ENCODE measurements at places on chromosomes 5 and 9. TPM values are rescaled to one million over a fixed set of nuclear protein-coding genes. Genes with fewer than 3 reads are reported as not detected.

Gene PALM2AKAP2
- 1.5 TPM for total RNA-seq

Gene ADAMTS6
- 1.4 TPM for total RNA-seq

Gene RNF180
- total RNA-seq = not detected

Gene PTTG1
- 172 TPM for total RNA-seq

DNA sequence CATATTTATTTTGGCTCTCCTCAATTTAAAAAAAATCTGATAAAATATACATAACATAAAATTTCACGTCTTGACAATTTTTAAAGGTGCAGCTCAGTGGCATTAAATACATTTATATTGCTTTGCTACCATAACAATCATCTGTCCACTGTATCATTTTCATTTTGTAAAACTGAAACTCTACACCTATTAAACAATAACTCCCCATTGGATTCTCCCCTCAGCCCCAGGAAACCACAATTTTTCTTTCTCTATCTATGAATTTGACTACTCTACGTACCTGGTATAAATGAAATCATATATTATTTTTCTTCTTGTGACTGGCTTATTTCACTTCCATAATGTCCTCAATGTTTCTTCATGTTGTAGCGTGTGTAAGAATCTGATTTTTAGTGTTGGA, 563.5 kb downstream of the PRR16 start:
- no peak for ATAC-seq

GRCh38 chr5:142192286-142193113, 83.9 kb downstream of the NDFIP1 start:
- no peak for ATAC-seq

DNA sequence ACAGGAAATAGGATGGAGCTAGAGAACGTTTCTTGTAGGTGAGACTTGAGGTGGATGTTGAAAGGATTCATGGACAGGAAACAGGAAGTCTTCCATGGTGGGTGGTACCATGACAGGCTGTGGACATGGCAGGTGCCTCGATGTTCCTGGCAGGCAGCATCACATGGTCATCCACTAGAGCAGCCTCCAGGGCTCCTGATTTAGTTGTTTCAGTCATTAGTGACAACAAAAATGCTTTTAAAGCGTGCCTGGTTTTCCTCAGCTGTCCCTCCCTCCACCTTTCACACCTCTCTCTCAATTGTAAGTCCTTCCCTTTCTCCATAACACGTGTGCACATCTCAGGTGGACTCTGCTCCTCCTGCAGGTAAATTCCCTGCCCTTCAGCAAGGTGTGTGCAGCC, 25.2 kb upstream of the ASPN start:
- ATAC-seq = no peak

DNA sequence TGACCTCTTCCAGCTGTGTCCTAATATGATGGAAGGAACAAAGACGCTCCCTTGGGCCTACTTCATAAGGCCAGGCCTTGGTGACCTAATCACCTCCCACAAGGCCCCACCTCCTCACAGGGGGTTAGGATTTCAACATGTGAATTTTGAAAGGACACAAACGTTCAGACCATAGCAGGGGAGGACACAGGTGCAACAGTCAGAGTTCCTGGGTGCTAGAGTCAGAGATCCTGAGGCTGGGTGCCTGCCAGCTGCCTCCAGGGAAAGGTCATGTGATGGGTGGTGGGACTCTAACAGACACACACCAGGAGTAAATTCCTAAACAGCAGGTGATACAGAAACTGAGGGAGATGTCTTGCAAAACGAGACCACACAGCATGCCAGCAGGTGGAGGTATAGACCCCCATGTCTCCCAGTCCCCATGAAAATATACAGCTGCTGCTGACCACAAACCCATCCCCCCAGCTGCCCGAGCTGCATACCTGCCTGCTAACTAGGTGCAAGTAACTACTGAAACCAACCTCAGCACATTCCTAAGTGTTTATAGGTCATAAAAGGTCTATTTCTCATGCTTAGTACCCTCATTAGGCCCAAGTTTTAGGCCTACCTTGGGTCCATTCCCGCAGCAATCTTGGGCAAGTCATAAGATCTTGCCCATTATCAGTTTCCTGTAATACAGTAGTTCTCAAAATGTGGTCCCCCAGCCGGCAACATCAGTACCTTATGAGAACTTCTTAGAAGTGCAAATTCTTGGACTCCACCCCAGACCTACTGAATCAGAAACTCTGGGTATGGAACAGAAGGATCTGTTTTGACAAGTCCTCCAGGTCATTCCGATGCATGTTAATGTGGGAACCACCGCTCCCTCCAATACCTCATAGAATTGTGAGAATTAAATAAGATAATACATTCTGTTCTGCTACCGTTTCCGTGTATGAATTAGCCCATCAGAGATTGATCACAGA, 245.3 kb downstream of the ENC1 start:
- ATAC-seq = no peak

GRCh38 chr5:150576449-150576949, 64.0 kb upstream of the SYNPO start:
- no peak for ATAC-seq

DNA sequence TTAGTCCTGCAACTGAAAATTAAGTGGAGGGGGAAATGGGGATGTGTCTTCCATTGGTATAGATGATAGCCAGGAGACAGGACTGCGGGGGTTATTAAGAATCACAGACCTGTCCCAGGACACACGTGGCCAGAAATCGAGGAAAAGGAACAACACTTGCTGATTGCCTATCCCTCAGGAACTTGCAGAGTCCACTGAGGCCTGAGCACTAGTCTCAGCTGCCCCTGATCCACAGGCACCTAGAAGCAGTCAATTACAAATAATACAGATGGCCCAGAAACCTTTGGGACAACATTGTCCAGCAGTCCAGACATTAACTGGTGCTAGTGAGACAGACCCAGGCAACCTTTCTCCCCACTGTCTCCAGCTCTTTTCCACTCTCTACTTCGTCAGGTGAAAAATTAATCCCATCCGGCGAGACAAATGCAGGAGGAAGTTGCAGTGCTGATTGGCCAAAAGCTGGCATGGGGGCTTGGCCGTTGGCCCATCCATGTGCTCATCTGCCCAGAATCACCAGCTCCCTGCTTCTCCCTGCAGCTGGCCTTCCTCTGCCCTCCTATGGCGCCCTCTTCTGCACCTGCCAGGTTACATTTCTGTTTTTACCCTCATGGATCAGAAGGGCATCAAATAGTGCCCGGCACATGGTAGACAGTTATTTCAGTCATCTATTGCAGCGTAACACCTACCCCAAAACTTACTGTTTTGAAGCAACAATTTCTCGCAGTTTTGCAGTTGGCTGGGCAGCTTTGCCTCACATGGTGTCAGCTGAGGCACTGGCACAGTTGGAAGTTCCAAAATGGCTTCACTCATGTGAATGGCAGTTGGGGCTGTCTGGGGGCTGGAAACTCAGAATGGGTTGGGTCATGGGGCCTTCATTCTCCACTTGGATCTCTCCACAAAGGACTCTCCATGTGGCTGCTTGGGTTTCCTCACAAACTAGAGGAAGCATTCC, 3.6 kb upstream of the B4GALT1 start:
- ATAC-seq = no peak

DNA sequence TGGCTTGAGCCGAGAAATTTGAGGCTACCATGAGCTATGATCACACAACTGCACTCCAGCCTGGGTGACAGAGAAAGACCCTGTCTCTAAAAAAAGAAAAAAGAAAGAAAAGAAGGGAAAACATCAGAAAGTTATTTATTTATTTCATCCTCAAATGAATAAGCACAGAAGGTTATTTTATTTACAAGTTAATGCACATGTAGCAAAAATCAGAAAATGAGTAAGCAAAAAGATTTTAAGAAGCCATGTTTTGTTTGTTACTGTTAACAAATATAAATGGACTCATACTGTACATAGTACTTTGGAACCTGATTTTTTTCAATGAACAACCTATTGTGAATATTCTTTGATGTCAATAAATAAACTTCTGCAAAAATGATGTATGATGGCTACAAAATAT, 47.2 kb downstream of the NRG2 start:
- no peak for ATAC-seq

DNA sequence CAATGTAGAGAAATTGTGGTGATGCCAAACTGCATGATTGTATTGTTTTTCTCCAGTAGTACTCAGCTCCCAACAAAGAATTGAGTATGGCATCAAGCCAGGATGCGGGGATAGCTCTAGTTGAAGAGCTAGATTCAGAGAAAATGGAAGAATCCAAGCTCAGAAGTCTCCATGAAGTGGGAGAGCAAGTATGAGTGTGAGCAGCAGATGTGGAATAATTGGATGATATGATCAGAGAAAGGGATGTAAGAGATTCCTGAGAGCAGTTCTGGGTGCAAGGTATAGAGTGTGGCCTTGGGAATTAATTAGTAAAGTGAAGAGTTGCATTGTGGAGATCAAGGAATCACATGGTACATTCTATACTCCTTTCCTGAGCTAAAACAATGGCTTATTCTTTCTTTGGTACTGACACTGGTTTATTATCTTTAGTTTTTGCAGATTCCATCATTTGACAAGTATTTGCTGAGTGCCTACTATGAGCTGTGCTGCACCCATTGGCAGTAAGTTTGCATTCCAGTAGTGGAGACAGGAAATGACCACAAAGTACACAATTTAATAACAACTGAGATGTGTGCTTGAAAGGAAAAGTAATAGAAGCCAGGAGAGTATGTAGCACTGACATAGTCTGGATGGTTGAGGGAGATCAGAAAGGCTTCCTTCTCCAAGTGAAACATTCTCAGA, 177.1 kb downstream of the CPLANE1 start:
- peak; percentile 16 for ATAC-seq

DNA sequence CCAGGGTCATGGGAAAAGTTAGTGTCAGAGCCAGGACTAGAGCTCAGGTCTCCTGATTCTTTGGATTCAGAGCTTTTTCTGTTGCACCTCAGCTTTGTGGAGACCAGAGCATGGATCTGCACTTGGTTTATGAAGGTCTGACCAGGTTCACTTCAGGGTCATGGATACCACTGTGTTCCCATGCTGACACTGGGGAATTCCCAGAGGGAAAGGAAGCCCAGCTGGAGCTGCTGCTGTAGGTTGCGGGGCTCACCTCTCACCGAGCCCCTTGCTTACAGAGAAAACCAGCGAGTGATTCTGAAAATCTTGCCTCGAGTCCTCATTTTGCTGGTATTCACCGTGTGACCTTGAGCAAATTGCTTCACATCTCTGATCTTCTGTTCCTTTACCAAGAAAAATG, 83.0 kb downstream of the RGS3 start:
- ATAC-seq = no peak

DNA sequence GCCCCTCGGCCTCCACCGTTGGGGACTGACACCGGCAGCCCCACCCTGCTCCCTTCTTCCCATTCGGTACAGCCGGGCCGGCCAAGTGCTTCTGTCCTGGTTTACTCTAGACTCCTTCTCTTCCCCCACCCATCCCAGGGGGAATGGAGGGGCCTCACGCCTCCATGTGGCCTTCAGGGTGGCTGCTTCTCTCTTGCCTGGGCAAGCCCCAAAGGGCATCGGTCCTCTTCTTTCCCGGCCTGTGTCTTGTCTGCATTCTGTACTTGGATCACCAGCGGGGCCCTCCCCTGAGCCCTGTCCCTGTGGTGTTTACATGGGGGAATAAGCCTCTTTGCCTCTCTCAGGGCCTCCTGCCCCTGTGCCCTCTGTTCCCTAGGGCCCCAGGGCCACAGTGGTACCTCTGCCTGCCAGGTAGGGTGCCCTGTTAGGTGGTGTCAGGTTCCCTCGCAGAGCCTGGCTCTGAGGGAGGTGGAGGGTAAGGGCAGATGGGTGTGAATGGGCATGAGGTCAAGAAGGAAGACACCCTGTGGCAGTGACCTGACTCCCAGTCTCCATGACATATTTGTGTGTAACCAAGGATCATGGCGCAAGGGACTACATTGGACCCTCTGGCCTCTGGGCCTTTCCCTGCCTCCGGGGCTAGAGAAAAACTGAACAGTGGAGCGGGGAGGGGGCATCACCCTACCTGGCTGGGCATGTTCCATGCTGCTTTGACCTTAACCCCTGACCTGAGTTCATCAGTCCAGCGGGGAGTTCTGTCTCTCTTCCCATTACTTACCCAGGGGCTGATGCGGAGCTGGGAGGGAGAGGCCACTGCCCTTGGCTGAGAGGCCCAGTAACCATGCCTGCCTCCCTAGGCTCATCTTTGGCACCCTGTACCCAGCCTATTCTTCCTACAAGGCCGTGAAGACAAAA, 1.6 kb downstream of the REEP2 start:
- ATAC-seq = no peak

DNA sequence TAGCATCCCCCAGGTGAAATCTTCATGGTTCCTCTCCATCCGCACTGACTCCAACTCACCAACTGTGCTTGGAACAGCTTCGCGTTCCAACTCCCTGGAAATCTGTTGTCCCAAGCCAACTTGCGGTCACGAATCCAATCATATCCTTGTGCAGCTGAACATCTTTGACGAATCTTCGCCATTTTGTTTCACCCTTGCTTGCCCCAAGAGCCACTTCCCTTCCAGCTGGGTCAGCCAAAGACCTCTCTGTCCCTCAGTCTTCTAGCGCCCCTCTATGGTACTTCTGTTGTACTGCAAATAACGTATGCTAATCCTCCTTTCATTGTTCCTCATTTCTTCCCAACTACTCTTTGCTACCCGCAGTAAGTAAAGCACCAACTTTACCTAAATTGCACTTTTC, 61.0 kb upstream of the TARS1 start:
- ATAC-seq = no peak

GRCh38 chr5:56735849-56736641, 79.3 kb upstream of the MAP3K1 start:
- ATAC-seq = peak; percentile 50

DNA sequence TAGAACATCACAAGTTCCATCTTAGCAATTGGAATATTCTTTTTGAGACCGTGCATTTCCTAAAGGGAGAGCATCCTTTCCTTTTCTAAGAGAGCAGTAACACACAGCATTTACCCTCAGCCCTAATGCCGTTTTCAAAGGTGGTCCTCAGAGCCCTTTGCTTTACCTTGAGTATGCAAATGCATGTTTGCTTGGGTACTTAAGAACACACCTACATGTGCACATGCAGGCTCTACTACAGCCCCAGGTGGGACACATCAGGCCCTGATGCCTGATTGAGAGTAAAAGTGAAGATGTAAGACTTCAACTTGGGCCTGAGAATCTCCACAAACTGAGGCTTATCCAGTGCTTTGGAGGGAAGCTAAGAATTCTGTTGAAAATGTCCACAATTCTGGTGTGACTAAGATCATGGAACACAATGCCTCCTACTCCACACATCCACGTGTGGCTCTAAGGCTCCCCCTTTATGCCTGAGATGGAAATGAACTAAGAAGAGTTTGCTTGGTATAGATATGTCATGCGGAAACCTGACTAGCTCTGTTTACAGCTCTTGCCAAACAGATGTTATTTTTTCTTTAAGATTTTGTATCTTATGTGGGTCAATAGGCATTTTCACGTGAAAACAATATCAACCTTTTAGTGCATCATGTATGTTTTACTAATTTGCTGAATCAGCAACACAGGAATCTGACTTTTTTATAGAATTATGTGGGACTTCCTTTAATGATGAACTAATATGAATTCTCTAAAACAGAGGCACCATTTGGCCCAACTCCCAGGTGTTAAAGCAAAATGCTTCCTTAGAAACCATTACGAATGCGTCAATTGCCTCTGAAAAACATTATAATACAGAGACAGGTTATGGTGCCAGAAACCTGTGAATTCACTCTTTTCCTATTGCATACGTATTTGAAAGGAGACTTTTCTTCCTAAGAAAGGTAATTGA, 48.9 kb upstream of the SLC2A8 start:
- no peak for ATAC-seq

- ATAC-seq = peak; percentile 52
These were observed 8.0 kb upstream of the PLPP6 start for GRCh38 chr9:4654084-4654483.

- ATAC-seq = no peak
These were observed 1293.7 kb upstream of the C9orf72 start for GRCh38 chr9:28866951-28867350.

Measured in activated T-helper 17 cell treated with anti-CD3 and anti-CD28 coated beads, Interleukin-2, amount 50 U/mL, for 72 hours (primary cell).